ENCODE measurements at places on chromosomes 16 and 17.

- no peak for DNase-seq
These were observed 16.8 kb downstream of the G6PC3 start for GRCh38 chr17:44087319-44087718.

GRCh38 chr16:17106243-17106791, 364.4 kb downstream of the XYLT1 start:
- no peak for DNase-seq

- DNase-seq = no peak
These were observed 48.1 kb downstream of the ZNF778 start for GRCh38 chr16:89265647-89266046.

DNA sequence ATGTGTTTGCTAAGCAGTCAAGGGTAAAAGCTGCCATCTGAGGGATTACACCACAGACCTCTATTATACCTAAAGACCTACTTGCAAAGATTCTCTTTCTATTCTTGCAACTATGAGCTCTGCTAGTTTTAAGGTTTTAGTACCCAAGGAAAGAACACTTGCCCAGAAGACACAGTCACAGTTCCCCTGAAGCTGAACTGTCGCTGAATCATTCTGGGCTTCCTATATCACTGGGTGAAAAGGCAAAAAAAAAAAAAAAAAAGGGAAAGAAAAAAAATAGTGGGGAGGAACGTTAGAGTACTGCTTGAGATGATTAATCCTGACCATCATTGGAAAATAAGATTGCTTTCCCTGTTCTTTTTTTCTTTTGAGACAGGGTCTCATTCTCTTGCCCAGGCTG, 37.9 kb downstream of the LYRM1 start:
- no peak for DNase-seq

DNA sequence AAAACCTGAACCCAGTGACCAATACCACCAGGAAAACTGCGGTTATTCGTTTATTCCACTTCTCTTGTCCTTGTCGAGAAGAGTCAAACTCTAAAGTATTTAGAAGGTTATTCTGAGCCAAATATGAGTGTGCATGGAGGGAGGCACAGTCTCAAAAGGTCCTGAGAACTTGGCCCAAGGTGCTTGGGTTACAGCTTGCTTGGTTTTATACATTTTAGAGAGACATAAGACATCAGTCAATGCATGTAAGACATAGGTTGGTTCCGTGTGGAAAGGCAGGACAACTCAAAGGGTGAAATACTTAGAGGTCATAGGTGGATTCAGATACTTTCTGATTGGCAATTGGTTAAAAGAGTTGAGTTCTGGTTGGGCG, 681 bp upstream of the TRAP1 start:
- no peak for DNase-seq

DNA sequence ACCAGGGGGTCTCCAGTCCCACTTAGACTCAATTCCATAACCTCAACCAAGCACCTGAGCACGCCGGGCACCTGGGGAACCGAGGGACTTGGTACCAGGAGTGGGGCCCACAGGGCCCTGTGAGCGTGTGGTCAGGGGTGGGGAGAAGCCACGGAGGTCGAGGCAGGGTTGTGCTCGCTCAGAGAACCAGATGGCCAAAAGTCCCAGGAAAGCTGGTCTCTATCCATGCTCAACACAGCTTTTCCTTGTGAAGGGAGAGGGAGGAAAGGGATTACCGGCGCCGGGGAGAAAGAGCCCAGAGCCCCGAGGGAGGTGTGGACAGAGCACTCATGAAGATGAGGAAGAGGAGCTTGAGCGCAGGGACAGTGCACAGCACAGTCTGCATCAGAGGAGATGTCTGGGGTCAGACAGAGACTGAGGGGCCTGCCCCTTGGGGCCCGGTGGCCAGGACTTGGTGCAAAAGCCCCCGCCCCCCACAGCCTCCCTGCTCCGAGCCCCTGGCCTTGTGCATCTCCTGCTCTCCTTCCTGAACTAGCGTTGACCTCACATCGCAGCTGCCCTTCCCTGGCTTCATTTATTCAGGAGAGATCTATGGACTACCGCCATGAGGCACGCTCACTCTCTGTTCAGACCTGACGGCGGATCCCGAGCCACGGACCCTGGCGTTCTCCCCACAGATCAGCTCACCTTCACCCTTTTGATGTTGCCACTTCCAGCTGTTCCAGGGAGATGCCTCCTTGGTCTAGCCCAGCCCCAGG, 355.4 kb upstream of the TNRC6C start:
- no peak for DNase-seq

- DNase-seq = peak; percentile 5
These were observed 53.9 kb upstream of the ERCC4 start for GRCh38 chr16:13866073-13866472.

- DNase-seq = no peak
These were observed at the start of gene CARD14 for GRCh38 chr17:80169784-80170500. CARD14 (plus strand) TSS chr17:80170030; CDS start chr17:80181439, 11,409 bp downstream.

DNA sequence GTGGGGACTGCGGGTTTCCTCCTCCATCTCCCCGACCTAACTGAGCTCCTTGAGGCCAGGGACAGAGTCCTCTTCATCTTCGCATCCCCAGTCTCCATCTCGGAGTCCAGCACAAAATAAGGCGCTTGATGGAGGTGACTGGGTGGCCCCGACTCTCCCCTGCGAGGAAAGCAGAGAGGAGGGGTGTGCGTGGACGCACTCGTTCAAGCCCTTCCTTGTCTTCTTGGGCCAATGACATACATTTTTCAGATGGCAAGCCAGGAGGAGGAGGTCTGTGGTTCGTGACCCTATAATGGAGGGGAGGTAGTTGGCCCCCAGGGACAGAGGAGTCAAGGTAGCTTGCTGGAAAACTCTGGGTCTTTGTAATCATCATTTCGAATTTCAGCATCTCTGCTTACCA, 17.2 kb downstream of the CRISPLD2 start:
- no peak for DNase-seq

GRCh38 chr17:74852237-74853047, 7.2 kb downstream of the GRIN2C start:
- DNase-seq = peak; percentile 57

DNA sequence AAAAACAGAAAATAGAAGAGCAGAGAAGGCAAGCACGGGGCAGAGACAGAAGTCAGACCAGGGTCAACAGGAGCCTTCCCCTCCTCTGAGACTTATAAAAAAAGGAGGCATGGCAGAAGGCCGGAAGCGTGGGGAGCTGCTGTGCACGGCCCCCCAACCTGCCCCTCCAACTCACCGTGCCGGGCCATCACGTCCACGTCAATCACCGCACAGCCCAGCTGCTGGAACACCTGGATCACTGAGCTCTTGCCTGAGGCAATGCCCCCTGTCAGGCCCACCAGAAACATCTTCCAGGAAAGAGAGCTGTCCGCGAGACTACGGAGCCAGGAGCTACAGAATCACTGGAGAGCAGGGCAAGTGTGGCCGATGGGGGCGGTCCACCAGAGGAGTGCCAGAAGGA, 16.8 kb downstream of the DCAKD start:
- no peak for DNase-seq

DNA sequence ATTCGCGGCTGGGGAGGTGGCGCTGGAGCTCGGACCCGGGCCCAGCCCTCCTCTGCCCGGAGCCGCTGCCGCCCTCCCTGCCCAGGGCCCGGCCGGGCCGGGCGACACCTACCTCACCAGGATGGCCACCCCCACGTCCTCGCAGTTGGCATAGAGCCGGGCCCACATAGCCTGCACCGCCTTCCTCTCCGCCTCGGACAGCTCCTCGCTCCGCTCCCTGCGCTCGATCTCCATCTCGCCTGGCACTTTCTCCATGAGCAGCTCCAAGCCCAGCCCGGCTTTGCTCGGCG, 276 bp downstream of the CYGB start:
- peak; percentile 53 for DNase-seq

- no peak for DNase-seq
These were observed 11.6 kb downstream of the COTL1 start for GRCh38 chr16:84606081-84606875.

DNA sequence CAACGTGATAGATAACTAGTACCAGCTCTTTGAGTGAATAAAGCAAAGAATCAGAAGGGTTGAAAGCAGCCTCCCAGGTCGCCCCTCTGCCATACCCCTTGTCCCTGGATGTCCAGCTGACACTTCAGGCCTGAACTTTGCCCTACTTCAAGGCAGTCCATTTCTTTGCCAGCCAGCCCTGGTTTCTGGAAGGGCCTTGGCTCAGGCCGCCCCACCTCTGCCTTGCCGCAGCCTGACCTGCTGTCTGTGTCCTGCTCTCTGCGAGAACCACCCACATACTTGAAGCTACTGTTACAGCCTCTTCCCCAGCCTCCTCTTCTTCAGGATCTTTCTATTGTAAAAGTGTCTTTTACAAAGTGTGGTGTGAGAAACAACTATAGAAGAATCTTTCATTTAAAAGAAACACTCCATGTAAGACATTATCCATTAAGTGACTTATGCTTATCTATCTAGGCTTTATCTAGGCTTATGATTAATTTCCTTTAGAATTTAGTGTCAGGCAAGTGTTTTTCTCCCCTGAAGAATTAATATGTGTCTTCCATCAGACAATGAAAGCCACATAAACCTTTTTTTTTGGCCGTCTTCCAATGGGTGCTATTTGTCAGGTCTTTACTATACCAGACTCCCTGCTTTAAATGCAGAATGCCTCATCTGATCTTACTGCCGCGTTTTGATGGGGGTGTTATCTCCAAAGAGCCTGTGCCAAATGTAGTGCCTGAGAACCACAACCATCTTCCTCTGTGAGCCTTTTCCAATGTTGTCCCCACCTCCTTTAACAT, 133.9 kb downstream of the SOCS1 start:
- no peak for DNase-seq

GRCh38 chr17:21152731-21153130, 26.0 kb downstream of the DHRS7B start:
- DNase-seq = no peak

GRCh38 chr16:48099455-48099854, 56.3 kb downstream of the ABCC12 start:
- no peak for DNase-seq

DNA sequence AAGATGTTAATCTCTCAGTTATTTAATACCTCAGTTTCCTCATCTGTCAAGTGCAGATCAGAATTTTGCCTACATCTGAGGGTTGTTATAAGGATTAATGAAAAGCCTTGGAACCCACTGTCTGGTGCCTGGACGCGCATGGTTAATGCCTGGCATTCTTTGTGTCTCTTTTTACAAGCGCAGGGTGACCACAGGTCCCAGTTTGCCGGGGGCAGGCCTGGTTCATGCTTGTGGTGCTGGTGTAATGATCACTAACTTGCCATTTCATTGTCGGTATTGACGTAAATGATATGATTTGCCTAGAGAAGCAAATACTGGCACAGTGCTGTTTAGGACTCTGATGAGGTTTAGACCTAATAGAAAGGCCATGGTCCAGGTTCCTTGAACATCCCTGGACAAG, 23.1 kb downstream of the MRC2 start:
- no peak for DNase-seq

- DNase-seq = no peak
These were observed 688 bp upstream of the ITGB3 start for GRCh38 chr17:47252766-47253512.

DNA sequence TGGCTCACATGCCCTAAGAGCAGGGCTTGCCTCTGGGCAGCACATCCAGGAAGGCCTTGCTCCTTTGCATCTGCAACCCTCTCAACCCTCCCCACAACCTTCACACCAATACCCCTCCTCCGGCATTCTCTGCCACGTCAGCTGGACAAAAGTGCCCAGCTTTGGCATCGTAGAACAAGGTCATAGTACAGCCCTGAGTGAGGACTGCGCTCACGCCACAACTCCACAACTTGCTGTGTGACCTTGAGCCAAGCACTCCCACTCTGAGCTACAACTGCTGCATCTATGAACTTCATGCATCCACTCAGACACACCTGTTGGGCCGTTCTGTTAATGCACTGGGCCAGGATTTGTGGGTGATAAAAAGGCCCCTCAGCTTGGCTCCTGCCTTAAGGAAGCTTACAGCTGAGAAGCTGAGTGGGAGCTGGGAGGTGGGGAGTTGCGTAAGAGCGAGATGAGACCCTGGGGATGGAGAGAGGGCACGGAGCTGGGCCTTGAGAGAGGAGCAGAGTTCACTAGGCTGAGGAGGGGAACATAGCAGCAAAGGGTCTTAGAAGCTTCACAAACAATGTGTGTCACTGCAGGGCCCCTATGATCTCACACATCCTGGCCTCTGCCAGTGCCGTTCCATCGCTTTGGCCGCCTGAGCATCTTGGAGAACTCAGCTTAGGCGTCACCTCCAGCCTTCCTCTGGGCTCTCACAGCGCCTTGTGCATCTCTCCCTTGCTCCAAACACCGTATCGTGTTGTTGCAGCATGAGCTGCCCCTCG, 8.6 kb upstream of the MRC2 start:
- no peak for DNase-seq

DNA sequence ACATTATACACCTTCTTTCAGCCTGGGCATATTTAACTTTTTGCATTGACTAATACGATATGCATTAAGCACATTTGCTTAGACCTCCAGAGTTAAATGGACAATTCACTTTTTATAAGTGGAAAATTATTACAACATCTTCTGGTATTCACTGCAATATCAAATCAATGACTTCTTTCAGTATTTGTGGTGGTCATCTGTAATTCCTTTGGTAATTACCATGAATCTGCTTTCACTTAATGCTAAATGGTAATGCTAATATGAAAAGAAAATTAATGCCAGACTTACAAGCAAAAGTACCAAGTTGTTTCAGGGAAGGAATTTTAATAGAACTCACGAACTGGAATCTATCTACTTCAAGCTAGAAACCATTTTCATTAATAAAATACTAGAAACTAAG, 6.4 kb downstream of the GPATCH8 start:
- DNase-seq = no peak

DNA sequence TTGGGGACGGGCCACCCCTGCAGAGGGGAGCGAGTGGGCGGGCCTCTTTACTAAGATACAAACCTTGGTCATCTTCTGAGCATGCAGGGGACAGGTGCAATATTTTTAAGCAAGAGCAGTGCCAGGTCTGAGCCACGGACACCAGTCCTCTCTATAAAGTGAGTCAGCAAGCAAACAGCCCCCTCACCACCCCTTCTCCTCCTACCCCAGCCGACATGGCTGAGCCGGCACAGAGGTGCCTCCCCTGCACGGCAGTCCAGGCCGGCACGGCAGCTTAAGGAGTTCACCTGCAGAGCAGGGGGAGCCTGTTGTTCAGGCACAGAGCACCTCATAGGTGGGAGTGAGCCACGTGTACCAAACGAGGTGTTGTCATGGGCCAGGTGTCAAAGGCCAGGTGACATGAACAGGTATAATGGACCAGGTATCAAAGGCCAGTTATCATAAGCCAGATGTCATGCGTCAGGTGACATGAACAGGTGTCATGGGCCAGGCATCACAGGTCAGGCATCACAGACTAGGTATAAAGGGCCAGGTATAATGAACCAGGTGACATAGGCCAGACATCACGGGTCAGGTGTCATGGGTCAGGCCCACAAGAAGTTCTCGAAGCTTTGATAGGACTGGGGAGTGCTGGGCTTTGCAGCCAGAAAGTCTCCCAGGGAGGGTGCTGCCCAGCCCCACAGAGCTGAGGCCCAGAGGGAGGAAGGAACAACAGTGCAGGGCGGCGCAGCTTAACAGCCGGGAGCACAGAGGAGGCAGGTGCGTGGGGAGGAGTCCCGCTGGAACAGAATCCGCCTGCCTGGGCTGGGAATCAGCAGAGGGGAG, 42.6 kb upstream of the ZNF469 start:
- no peak for DNase-seq
